ENCODE measurements at places on chromosomes 5 and 9. TPM values are rescaled to one million over a fixed set of nuclear protein-coding genes. Genes with fewer than 3 reads are reported as not detected.

The BASP1 gene
- total RNA-seq, result 34.9 TPM

The ACSL6 gene
- total RNA-seq, result 0.33 TPM

DNA sequence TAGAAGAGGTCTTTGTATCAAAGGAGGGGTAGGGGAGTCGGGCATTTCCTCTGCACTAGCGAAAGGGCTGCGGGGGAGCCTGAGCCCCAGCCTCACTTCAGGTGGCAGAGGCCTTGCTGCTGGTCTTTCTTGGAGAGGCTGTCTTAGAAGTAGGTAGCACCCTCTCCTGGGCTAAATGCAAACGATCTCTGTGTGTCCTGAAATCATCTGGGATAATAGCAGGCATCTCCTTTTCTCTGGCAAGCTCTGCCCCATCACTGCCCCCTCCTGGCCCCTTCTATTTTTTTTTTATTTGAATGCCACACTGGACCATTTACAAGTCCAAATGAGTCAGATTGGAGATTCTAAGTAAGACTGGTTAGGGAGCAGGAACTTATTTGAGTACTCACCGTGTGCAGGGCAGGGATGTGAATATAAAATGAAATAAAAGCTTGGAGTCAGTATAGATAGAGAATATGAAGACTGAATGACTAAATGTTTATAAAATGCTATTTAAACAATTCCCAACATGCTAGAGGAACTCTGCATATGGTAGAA lies 137.1 kb downstream of the FGF1 start:
- H3K36me3 ChIP-seq, result no peaks in the 10 kb centered on the region
- no peak overlapping the region for H3K27ac ChIP-seq
- H3K4me3 ChIP-seq, result no peak overlapping the region

DNA sequence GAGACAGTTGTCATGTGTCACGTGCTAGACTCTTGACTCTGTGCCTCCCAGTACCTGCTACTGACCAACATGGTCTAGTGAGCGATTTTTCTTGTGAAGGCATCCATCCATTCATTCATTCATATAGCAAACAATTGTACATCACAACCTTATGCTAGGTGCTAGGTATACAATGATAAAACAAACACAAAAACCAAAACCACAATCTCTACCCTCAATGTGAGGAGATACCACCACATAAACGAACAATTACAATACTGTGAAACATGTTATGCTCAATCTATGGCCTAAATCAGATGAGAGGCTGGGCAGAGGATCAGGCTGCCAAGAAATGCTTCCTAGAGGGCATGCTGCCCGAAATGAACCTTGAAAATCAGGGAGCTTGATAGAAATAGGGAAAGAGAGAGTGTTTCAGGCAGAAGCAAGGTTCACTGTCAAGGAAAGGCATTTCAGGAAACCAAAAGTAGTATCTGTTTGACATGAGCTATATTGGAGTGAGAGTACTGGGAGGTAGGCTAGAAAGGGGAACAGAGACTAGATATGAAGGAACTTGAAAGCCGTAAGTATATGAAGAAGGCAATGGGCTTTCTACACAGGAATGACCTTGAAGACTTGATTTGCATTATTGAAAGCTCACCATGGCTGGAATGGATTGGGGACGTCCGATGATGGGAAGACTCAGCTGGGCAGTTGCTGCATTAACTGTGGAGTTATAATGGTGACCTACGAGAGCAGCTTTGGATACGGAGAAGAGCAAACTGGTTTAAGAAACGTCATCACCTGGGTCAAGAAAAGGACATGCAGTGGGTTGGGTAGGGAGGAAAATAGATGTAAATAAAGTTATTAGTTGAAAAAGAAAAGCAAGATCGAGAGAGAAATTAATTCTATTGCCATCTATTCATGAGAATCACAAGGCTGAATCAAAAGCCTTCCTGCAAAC lies 90.1 kb downstream of the THBS4 start:
- H3K27ac ChIP-seq, result no peak overlapping the region
- H3K36me3 ChIP-seq, result no peaks in the 10 kb centered on the region
- no peaks in the 10 kb centered on the region for H3K27me3 ChIP-seq
- no peak for DNase-seq
- no peaks in the 10 kb centered on the region for H3K4me1 ChIP-seq

The CYLC2 gene
- not detected for total RNA-seq

DNA sequence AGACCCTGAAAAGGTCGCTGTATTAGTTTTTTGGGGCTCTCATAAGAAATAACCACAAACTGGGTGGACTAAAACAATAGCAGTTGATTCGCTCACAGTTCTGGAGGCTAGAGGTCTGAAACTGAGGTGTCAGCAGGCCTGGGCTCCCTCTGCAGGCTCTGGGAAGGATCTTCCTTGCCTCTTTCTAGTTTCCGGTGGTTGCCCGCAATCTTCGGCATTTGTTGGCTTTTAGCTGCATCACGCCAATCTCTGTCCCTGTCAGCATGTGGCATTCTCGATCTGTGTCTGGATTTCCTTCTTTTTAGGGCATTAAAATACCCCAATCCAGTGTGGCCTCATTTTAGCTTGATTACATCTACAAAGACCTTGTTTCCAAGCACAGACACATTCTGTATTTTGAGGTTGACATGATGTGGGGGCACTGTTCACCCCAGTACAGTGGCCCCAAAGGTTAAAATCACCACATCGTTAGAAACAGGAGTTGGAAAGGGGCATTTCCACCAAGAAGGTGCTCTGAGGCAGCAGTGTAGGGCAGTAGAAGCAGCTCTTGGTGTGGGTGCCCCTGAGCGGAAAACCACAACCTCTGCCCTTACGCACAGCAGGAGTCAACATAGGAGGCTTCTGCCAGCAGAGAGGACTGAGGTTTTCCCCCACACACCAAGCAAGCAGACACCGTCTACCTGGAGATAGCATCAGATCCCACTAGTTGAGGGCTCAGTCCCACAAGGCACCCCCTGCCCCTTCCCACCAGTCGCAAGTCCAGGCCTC lies 13.5 kb downstream of the ZNF79 start:
- no peak overlapping the region for H3K4me3 ChIP-seq
- no peaks in the 10 kb centered on the region for H3K27me3 ChIP-seq
- DNase-seq, result no peak
- H3K36me3 ChIP-seq, result peaks cover 15% of the 10 kb centered on the region
- no peaks in the 10 kb centered on the region for H3K4me1 ChIP-seq
- H3K27ac ChIP-seq, result no peak overlapping the region

The FOXD4L5 gene
- 0.29 TPM for total RNA-seq

DNA sequence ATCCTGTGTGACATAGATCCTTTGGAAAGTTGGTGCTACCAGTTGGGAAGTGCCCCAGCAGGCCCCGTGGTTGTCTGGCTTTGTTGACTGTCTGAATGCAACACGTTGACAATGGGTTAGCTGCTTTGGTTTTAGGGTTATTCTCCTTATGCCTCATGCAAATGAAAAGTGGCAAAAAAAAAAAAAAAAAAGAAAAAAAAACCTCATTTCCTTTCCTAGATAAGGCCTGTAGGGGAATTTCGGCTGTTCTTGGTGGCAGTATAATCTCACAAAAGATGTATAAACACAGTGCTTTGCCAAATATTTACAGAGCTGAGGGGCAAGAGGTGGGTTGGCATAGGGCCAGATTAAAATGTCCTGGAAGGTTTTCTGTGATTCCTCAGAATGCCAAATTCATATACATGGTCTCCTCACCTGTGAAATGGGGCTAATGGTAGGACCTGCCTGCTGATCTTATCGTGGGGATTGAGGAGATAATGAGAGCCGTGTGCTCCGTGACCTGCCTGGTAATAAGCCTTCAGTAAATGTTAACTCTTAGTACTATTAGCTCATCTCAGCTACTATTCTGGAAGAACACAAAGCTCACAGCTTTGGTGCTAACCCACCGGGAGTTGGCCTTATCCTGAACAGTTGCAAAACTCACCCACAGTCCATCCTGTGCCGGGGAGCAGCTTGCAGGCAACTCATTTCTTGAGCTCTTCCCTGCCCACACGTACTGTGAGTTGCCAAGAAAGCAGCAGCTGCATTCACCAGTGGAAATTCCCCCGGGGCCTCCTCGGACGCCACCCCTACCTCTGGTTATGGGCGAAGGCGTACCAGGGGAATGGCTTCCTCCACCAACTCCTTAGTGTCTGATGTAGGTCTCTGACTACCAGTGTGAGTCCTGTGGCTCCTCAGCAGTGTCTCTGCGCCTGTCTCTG lies 220.3 kb downstream of the NR3C1 start:
- H3K4me3 ChIP-seq, result no peak overlapping the region
- H3K36me3 ChIP-seq, result no peaks in the 10 kb centered on the region
- H3K4me1 ChIP-seq, result no peaks in the 10 kb centered on the region
- no peak for DNase-seq
- H3K27ac ChIP-seq, result no peak overlapping the region
- H3K27me3 ChIP-seq, result no peaks in the 10 kb centered on the region

DNA sequence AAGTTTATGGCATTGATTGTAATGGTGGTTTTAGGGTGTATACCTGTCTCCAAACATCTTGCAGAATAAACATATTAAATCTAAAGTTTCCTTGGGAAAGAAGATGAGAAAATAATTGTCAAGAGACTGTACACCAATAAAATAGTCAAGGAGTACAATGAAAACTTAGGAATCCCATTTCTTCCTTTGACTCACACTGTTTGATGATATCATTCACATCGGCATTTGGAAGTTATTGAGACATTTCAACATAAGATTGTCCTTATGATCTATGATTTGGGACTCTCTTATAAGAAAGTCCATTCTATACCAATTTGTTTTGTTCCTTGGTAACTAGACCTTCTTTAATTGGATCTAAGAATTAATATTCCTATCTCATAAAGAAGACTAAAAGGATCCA lies 482.7 kb downstream of the RAB3C start:
- no peaks in the 10 kb centered on the region for H3K36me3 ChIP-seq
- no peak for DNase-seq
- H3K4me1 ChIP-seq, result no peaks in the 10 kb centered on the region
- no peaks in the 10 kb centered on the region for H3K27me3 ChIP-seq

The FBXL7 gene
- 6.9 TPM for total RNA-seq

- DNase-seq, result no peak
- H3K4me1 ChIP-seq, result no peaks in the 10 kb centered on the region
- H3K27me3 ChIP-seq, result no peaks in the 10 kb centered on the region
- peak overlapping the region; percentile 65 for H3K27ac ChIP-seq
- H3K4me3 ChIP-seq, result peak overlapping the region; percentile 87
These were observed 427 bp downstream of the PCYOX1L start for GRCh38 chr5:149358294-149358651.

DNA sequence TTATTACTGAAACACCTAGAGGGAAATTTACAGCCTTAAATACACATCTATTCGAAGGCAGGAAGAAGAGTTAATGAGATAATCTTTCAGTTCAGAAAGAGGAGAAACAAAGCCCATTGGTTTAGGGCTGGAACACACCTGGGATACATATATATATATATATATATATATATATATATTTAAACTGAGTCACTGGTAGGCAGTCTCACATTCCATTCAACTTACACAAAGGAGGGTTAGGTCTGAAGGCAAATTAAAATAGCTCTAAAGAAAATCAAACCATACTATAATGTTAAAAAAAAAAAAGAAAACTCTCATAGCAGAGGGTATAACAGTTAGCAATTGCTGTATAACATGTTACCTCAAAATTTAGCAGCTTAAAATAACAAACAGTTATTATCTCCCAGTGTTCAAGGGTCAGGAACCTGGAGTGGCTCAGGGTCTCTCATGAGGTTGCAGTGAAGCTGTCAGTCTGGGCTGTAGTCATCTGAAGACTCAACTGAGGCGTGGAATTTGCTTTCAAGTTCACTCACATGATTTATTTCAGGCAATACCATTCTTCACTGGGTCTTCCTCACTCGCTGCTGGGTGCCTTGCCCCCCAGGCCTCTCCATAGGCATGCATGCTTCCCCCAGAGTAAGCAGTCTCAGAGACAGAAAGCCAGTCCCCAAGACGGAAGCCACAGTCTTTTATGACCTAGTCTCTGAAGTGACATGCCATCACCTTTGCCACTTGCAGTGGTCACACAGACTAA lies 332.8 kb downstream of the NSG2 start:
- H3K4me1 ChIP-seq, result no peaks in the 10 kb centered on the region
- H3K27me3 ChIP-seq, result no peaks in the 10 kb centered on the region
- no peak overlapping the region for H3K27ac ChIP-seq

The SAXO1 gene
- 0.16 TPM for total RNA-seq

Data from breast epithelium (tissue), 4 donors.